Mesendoderm (in vitro differentiated cells): ENCODE measurements at places on chromosomes 6 and 20.

GRCh38 chr20:6924681-6925080 is 157.2 kb downstream of the BMP2 start:
- no peak overlapping the region for H3K4me3 ChIP-seq
- H3K4me1 ChIP-seq = peaks cover 2% of the 10 kb centered on the region
- no peak for DNase-seq
- H3K36me3 ChIP-seq = no peaks in the 10 kb centered on the region

- H3K27ac ChIP-seq = no peak overlapping the region
- no peaks in the 10 kb centered on the region for H3K4me1 ChIP-seq
- H3K27me3 ChIP-seq = no peaks in the 10 kb centered on the region
- DNase-seq = peak; percentile 41
- H3K36me3 ChIP-seq = no peaks in the 10 kb centered on the region
These were observed 32.5 kb upstream of the VEGFA start for GRCh38 chr6:43737272-43738081.

GRCh38 chr6:25035512-25036435 is 100.0 kb upstream of the RIPOR2 start:
- H3K27ac ChIP-seq = no peak overlapping the region
- peaks cover 2% of the 10 kb centered on the region for H3K4me1 ChIP-seq
- H3K27me3 ChIP-seq = no peaks in the 10 kb centered on the region
- DNase-seq = peak; percentile 90
- no peaks in the 10 kb centered on the region for H3K36me3 ChIP-seq
- no peak overlapping the region for H3K4me3 ChIP-seq

DNA sequence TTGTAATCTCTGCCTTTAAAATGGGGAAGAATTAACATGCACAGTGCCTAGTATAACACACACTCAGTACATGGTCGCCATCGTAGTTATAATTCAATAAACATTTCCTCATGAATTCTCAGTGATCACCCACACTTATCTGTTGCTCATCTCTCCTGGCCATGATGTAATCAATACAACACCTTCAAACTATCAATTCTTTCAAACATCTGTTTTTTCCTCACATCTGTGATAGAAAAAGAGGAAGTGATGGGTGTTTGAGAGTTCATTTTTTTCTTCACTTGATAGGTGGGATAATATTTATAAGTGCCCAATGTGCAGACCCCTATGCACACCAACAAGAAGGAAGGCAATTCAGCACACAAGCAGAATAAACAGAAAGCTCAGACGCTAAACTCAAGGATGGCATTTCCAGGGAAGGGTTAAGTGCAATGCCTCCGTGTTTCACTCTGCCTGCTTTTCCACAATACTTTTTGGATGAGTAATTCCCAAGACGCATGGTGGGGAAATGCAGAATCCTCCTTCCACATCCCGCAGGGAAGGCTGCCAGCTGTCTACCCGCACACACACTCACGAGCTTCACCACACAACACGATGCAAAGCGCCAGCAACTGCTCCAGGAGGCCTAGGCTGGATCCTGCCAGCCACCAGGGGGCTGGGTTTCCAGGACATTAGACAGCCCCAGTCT is 100.3 kb downstream of the GMPR start:
- peak; percentile 74 for DNase-seq
- H3K27ac ChIP-seq = no peak overlapping the region
- no peaks in the 10 kb centered on the region for H3K27me3 ChIP-seq
- H3K4me1 ChIP-seq = no peaks in the 10 kb centered on the region

GRCh38 chr20:1900321-1900801 is 5.2 kb downstream of the SIRPA start:
- H3K27me3 ChIP-seq = no peaks in the 10 kb centered on the region
- no peaks in the 10 kb centered on the region for H3K4me1 ChIP-seq
- H3K36me3 ChIP-seq = no peaks in the 10 kb centered on the region
- H3K27ac ChIP-seq = no peak overlapping the region
- H3K4me3 ChIP-seq = no peak overlapping the region

DNA sequence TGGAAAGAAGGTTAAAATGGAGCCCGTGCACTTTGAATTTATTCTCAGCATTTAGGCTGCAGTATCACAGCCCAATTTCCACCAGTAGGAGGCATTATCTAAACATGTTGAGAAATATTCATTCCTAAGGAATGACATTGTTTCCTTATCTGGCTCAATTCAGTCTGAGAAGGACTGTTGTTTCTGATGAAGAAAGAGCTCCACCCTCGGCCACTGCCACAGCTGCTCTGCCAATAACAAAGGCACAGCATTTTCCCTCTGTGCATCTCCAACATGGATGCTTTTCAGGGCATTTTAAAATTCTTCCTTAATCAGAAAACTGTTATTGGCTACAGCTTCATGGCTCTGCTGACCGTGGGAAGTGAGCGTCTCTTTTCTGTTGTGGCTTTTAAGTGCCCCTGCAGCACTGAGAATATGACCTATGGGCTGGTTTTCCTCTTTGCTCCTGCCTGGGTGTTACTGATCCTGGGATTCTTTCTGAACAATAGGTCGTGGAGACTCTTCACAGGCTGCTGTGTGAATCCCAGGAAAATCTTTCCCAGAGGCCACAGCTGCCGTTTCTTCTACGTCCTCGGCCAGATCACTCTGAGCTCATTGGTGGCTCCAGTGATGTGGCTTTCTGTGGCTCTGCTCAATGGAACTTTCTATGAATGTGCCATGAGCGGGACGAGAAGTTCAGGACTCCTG is at the start of gene CALHM5:
CALHM5 (plus strand) TSS at position 216 of the 687 bp plus-strand sequence; CDS start at position 274, 58 bp downstream.
- no peaks in the 10 kb centered on the region for H3K27me3 ChIP-seq
- peak within 1 kb of the TSS; percentile 0 for H3K27ac ChIP-seq
- peak; percentile 94 for DNase-seq
- H3K4me3 ChIP-seq = no peak within 1 kb of the TSS
- H3K36me3 ChIP-seq = no peaks in the 10 kb centered on the region
- peaks cover 2% of the 10 kb centered on the region for H3K4me1 ChIP-seq

- H3K27me3 ChIP-seq = no peaks in the 10 kb centered on the region
- H3K36me3 ChIP-seq = no peaks in the 10 kb centered on the region
- H3K4me3 ChIP-seq = no peak overlapping the region
- DNase-seq = no peak
These were observed 232.0 kb downstream of the BCAS1 start for GRCh38 chr20:53838311-53838868.

DNA sequence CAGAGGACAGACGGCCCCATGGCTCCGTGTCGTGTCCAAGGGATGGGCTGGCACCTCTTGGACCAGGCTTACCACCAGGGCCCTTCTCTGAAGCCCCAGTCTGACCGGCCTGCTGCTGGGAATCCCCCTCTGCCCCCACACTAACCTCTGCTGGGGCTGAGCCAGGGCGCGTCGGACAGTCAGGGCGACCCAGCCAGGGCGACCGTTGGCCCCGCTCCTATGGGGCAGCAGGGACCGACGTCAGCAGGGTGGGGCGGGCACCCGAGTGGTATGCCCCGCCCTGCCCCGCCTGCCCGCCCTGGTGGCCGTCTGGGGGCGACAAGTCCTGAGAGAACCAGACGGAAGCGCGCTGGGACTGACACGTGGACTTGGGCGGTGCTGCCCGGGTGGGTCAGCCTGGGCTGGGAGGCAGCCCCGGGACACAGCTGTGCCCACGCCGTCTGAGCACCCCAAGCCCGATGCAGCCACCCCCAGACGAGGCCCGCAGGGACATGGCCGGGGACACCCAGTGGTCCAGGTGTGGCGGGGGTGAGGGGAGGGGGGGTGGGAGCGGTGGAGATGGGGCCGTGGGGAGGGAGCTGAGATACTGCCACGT is at the start of gene SLC17A9:
SLC17A9 (plus strand) TSS at position 337 of the 595 bp plus-strand sequence; CDS start at position 459, 122 bp downstream.
- peak; percentile 87 for DNase-seq
- peaks cover 5% of the 10 kb centered on the region for H3K4me1 ChIP-seq
- H3K27me3 ChIP-seq = no peaks in the 10 kb centered on the region
- H3K27ac ChIP-seq = no peak within 1 kb of the TSS
- H3K36me3 ChIP-seq = peaks cover 8% of the 10 kb centered on the region

DNA sequence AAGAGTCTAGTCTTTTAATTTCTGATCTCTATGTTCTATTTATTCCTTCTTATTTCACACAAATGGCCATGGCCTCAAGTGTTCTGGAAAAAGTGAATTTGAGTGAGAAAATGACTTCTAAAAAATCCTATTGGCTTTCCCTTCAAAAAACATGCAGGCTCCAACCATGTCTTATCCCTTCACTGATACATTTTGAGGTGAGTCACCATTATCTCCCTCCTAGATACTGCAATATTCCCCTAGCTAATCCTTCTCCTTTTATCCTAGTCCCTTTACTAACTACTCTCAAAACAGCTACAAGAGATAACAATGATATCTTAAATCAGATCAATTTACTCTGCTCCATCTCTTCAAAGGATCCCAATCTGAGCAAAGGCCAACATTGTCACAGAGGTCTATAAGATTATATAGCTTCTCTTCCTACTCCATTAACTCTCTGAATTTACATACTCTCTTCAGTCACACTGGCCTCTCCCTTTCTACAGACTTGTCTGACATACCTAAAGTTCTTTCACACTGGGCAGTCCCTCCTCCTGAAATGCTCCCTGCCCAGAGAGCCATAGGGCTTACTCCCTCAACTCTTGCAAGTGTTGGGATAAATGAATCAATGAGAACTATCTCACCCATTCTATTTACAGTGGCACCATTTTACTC is 129.2 kb downstream of the TENT5A start:
- H3K36me3 ChIP-seq = no peaks in the 10 kb centered on the region
- H3K4me3 ChIP-seq = no peak overlapping the region
- DNase-seq = peak; percentile 89
- H3K4me1 ChIP-seq = no peaks in the 10 kb centered on the region

GRCh38 chr20:40565682-40566040 is 123.4 kb downstream of the MAFB start:
- H3K4me3 ChIP-seq = no peak overlapping the region
- H3K27ac ChIP-seq = no peak overlapping the region
- DNase-seq = peak; percentile 48
- no peaks in the 10 kb centered on the region for H3K27me3 ChIP-seq
- H3K4me1 ChIP-seq = no peaks in the 10 kb centered on the region

- H3K4me1 ChIP-seq = peaks cover 11% of the 10 kb centered on the region
- no peaks in the 10 kb centered on the region for H3K27me3 ChIP-seq
- no peaks in the 10 kb centered on the region for H3K36me3 ChIP-seq
- no peak for DNase-seq
- no peak overlapping the region for H3K4me3 ChIP-seq
- no peak overlapping the region for H3K27ac ChIP-seq
These were observed 22.5 kb downstream of the SULF2 start for GRCh38 chr20:47762699-47763268.

DNA sequence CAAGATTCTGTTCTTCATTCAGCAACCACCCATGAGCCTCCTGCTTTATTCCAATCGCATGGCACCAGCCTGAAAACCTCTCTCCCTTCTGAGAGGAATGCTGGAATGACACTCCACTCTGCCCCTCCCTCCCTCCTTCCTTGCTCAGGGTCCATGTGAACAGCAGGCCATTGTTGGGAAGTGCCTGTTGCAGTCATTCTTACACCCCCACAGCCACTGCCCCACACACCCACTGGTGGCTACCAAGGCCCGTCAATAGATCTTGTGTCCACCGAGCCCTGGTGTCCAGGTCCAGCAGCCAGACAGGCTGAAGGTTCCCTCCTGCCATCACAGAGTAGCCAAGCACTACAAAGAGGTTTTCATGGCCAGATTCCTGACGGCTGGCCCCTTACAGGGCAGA is 6.5 kb downstream of the PDRG1 start:
- H3K4me1 ChIP-seq = no peaks in the 10 kb centered on the region
- H3K27me3 ChIP-seq = no peaks in the 10 kb centered on the region
- H3K27ac ChIP-seq = no peak overlapping the region
- peaks cover 14% of the 10 kb centered on the region for H3K36me3 ChIP-seq
- no peak overlapping the region for H3K4me3 ChIP-seq
- DNase-seq = no peak

- no peaks in the 10 kb centered on the region for H3K36me3 ChIP-seq
- H3K4me1 ChIP-seq = no peaks in the 10 kb centered on the region
- no peak overlapping the region for H3K4me3 ChIP-seq
- no peak overlapping the region for H3K27ac ChIP-seq
These were observed 497.8 kb upstream of the ARID1B start for GRCh38 chr6:156279261-156279969.

- H3K4me1 ChIP-seq = no peaks in the 10 kb centered on the region
- DNase-seq = no peak
- H3K27me3 ChIP-seq = no peaks in the 10 kb centered on the region
- no peak overlapping the region for H3K4me3 ChIP-seq
- no peak overlapping the region for H3K27ac ChIP-seq
- H3K36me3 ChIP-seq = no peaks in the 10 kb centered on the region
These were observed 116.7 kb upstream of the SSTR4 start for GRCh38 chr20:22918286-22918983.

GRCh38 chr20:50121858-50122271 is 8.9 kb upstream of the UBE2V1 start:
- no peak overlapping the region for H3K4me3 ChIP-seq
- no peaks in the 10 kb centered on the region for H3K4me1 ChIP-seq

GRCh38 chr6:125480146-125480545 is 178.4 kb upstream of the HDDC2 start:
- DNase-seq = no peak
- H3K36me3 ChIP-seq = no peaks in the 10 kb centered on the region
- H3K4me3 ChIP-seq = no peak overlapping the region
- H3K4me1 ChIP-seq = no peaks in the 10 kb centered on the region
- no peak overlapping the region for H3K27ac ChIP-seq
- no peaks in the 10 kb centered on the region for H3K27me3 ChIP-seq

- H3K27me3 ChIP-seq = no peaks in the 10 kb centered on the region
These were observed 27.0 kb upstream of the TRAF3IP2 start for GRCh38 chr6:111632468-111633247.

GRCh38 chr6:108176281-108177089 is 10.7 kb downstream of the NR2E1 start:
- H3K4me1 ChIP-seq = no peaks in the 10 kb centered on the region
- H3K36me3 ChIP-seq = no peaks in the 10 kb centered on the region
- DNase-seq = no peak
- no peak overlapping the region for H3K27ac ChIP-seq

DNA sequence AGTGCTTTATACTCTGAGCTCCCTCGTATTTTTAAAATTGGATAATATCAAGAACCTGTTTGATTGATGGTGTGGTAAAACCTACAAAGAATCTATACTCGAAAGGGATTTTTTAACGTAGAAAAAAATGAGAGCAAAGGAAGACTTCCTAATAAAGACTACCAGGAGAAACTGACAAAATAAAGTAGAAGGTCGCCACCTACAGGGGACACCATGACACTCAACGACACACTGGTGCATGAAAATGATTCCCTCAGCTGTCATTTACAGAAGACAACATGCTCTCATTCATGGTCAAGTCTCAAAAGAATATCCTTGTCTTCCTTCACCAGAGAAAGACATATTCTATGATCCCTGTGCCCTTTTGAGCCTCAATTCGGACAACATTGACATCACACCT is 10.1 kb upstream of the NHSL1 start:
- H3K27ac ChIP-seq = no peak overlapping the region
- H3K4me1 ChIP-seq = peaks cover 2% of the 10 kb centered on the region
- H3K36me3 ChIP-seq = no peaks in the 10 kb centered on the region
- H3K27me3 ChIP-seq = no peaks in the 10 kb centered on the region
- no peak overlapping the region for H3K4me3 ChIP-seq
- peak; percentile 58 for DNase-seq
